SJSA1 (cell line): ENCODE measurements at places on chromosomes 1 and 21. TPM values are rescaled to one million over a fixed set of nuclear protein-coding genes. Genes with fewer than 3 reads are reported as not detected.

- H3K27me3 ChIP-seq = no peaks in the 10 kb centered on the region
- peaks cover 11% of the 10 kb centered on the region for H3K4me1 ChIP-seq
- DNase-seq = no peak
Observed at GRCh38 chr1:50970931-50971582, 1.0 kb downstream of the CDKN2C start.

GRCh38 chr1:6867729-6868659, 82.7 kb downstream of the CAMTA1 start:
- H3K36me3 ChIP-seq = no peaks in the 10 kb centered on the region
- H3K4me3 ChIP-seq = no peak overlapping the region
- no peaks in the 10 kb centered on the region for H3K27me3 ChIP-seq
- H3K4me1 ChIP-seq = peaks cover 82% of the 10 kb centered on the region
- peak overlapping the region; percentile 83 for H3K27ac ChIP-seq

DNA sequence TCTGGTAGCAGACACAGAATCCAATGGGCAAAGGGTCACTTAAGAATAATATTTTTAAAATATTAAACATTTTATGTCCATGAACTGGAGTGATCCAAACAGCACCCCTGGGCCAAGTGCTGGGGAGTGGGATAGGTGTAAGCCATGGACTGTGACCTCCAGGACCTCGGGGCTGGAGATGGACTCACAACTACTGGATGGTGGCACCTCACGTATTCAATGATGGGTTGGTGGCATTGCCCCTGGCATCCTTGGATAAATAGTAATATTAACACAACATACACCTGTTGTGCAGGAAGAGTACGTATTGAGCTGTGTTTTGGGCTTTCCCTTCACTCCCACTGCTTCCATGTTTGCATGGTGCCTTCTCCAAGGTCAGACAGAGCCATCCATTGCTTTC, 39.3 kb upstream of the TENT5C start:
- no peak for DNase-seq
- H3K36me3 ChIP-seq = no peaks in the 10 kb centered on the region
- H3K4me3 ChIP-seq = no peak overlapping the region
- H3K27me3 ChIP-seq = no peaks in the 10 kb centered on the region

DNA sequence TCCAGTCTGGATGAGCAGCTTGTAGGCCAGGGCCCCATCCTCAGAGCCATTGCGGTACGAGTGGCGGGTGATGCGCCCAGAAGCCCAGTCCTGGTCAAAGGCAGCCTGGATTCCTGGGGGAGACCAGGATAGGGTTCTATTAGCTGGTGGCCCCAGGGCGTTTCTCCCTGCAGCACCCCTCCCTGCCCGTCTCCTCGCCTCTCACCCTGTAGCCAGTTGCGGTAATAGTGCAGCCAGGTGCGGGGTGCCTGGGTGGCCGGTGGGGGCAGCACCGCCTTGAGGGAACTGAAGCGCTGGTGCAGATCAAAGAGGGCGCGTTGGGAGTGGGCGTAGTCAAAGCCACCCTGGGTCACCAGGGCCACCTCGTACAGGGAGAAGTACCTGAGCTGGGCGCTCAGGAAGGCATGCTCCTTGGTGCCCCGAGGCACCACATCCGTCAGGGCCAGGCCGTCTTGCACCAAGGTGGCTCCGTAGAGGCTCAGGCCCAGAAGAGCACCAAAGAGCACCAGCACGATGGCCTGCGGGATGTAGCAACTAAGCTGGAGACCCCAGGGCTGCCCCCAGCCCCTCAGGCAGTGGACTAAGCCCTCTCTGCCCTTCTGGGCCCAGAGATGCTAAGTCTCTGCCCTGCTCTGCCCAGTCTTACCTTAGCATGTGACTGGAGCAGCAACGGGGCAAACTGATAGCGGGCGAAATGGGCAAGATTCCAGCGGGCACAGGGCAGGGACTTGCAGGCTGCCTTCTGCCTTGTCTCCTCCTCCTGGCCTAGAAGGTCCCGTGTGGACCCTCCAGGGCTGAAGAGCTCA, 15.7 kb downstream of the PTCH2 start:
- no peaks in the 10 kb centered on the region for H3K27me3 ChIP-seq
- H3K4me1 ChIP-seq = peaks cover 8% of the 10 kb centered on the region
- H3K36me3 ChIP-seq = peaks cover 22% of the 10 kb centered on the region
- no peak overlapping the region for H3K27ac ChIP-seq
- no peak overlapping the region for H3K4me3 ChIP-seq

DNA sequence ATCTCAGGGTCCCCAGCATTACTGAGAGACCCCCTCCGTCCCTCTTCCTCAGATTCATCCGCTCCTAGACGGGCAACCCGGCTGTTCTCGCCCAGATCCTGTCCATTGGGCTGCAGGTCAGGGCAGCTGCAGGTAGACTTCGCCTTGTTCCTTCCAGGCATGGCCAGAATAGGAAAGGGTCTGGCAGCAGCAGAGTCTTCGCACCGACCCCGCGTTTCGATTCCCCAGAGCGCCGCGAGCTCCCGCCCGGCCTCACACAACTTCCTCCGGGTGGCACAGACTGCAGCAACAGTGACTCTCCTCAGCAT, 265 bp downstream of the NRDC start:
- H3K27me3 ChIP-seq = no peaks in the 10 kb centered on the region
- no peak for DNase-seq
- H3K4me1 ChIP-seq = peaks cover 25% of the 10 kb centered on the region
- H3K27ac ChIP-seq = peak overlapping the region; percentile 95
- H3K36me3 ChIP-seq = peaks cover 15% of the 10 kb centered on the region

DNA sequence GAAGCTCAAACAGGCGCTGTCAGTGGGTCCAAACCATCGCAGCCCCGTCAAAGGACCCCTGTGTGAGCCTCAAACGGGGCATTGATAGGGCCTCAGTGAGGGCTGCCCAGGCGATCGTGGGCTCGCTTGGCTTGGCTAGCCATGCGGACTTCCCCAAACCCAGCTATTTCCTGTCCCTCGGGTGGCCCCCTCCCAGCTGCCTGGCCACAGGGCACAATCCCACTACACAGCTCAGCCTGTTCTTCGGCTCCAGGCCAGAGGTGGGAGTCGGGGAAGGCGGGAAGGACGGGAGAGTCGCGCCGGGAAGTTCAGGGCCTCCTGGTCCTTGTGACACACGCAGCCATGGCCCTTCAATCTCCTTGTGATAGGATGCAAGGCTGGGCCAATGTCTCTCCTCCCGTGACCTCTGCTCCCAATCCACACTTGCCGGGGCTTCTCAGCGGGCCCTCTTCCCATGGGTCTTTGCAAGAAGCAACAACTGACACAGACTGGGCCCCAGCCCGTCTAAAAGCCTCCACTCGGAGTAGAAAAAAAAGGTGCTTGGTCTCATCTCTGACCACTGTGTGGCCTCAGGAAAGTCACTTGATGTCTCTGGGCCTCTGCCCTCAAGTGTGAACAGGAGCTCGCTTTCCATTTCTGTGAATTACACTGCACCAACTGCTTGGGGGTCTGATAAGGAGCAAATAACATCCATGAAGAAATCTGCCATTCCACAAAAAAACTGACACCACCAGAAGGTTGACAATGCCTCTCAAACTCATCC, 7.1 kb upstream of the MATN1 start:
- H3K27me3 ChIP-seq = no peaks in the 10 kb centered on the region
- H3K4me3 ChIP-seq = no peak overlapping the region
- DNase-seq = no peak
- H3K36me3 ChIP-seq = no peaks in the 10 kb centered on the region
- no peak overlapping the region for H3K27ac ChIP-seq

DNA sequence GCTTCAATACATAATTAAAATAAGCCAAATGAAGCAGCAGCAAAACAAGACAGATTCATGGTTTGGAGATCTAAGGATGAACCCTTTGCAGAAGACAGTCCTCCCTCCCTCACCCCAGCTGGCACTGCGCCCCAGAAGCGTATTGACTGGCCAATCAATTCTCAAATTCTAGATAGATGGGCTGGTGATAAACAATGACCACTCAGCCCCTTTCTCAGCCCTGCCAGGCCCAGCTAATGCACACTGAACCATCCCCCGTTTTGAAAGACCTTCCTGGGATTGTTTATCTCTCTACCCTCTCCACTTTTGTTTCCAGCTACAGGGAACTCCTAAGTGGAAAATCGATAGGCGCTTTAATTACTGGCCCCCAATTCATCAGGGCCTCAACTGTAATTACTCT, 29.0 kb downstream of the TNR start:
- H3K4me1 ChIP-seq = no peaks in the 10 kb centered on the region
- no peak overlapping the region for H3K4me3 ChIP-seq
- DNase-seq = no peak

DNA sequence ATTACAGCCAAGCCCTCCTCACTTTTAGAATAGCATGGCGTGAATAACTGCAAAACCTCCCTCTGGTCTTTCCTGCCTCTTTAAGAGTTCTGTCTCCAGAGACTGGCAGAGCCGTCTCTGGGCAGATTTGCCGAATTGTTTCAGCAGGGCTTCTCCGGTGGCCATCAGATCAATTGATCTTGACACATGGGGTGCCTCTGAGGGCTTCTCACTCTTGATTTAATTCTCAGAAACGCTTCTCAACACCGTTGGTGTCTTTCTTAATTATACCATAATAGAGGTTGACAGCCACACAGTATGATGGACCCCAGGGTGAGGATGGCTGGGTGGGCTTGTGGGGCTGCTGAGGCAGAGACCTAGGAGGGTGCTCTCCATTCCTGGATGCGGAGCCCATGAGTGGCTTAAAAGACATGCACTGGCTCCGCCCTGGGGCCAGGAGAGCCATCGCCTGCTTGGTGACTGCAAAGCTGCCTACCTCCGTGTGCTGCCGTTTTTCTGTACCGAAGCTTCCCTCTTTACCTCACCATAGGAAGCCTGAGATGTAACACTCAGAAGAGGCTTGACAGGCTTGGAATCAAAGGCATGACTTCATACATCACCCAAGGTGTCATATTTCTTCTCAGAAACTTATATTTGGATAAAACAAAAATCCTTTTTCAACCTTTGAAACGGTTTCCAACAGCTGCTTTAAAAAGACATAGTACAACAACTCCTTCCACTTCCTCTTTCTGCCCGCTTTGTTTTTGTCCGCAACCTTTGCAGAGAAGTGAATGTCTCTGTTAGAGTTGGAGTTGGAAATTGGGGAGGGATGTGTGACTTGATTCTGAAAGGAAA, 82.9 kb downstream of the GALNT2 start:
- H3K4me3 ChIP-seq = no peak overlapping the region
- H3K36me3 ChIP-seq = no peaks in the 10 kb centered on the region
- H3K27ac ChIP-seq = no peak overlapping the region
- no peaks in the 10 kb centered on the region for H3K27me3 ChIP-seq

- no peaks in the 10 kb centered on the region for H3K4me1 ChIP-seq
- H3K27ac ChIP-seq = no peak overlapping the region
- DNase-seq = no peak
- no peaks in the 10 kb centered on the region for H3K36me3 ChIP-seq
Observed at GRCh38 chr1:90711696-90712095, 5.4 kb downstream of the BARHL2 start.

DNA sequence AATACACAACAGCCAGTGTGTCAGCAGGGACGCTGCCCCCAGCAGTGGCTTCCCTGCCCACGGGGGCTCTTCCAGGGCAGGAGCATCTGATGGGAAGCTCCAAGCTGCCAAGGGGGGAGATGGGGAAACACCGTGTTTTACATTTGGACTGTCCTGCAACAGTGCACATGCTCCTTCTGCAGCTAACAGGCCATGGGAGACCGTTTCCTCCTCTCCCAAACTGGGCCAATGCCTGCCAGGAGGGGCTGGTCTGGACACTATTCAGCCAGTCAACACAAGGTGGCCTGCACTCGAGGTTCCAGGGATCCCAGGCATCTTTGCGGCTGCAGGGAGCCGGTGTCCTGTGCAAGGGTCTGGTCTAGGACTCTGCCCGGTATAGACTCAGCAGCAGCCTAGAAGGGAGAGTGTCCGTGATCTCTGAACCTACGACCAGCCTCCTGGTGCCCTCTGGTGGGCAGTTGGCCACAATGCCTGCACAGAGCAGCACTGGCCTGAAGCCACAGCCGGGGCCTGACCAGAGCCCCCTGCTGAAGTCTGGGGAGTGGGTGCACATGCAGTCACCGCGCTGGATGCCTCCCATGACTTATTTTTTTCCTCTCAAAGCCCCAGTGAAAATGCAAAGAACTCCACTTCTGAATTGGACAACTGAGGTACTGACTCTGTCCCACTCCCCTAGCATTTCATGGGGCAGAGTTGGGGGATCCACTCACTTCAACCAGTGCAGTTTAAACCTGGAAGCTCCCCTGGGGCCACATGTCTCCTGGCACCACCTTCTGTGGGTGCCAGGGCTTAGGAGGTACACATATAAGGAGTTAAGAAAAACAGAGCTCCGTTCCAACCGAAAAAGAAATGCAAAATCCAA, 33.3 kb downstream of the RCC2 start:
- peaks cover 41% of the 10 kb centered on the region for H3K36me3 ChIP-seq
- H3K4me1 ChIP-seq = peaks cover 5% of the 10 kb centered on the region; the same call in 1 of the 2 replicates
- H3K27ac ChIP-seq = no peak overlapping the region
- H3K27me3 ChIP-seq = no peaks in the 10 kb centered on the region
- peak; percentile 76 for DNase-seq

DNA sequence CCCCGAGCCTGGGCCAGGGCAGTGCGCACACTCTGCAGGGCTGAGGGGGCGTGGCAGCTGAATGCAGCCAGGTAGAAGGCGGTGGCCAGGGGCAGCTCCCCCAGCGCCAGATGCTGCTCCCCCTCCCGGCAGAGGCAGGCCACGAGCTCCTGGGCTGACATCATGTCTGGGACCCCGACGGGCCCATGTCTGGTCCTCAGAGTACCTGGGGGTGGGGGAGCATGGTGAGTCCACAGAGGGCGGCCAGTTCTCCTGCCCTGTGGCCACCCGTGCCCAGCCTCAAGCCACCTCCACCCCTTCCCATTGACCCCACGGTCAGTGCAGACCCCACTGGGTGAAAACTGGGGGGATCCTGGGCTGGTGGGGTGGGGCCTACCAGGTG, 838 bp downstream of the TTC34 start:
- H3K4me1 ChIP-seq = no peaks in the 10 kb centered on the region
- DNase-seq = no peak
- H3K27ac ChIP-seq = no peak overlapping the region
- H3K4me3 ChIP-seq = no peak overlapping the region

LCE1D gene
- total RNA-seq = not detected in 2 replicates

- no peak overlapping the region for H3K27ac ChIP-seq
- no peak for DNase-seq
- H3K27me3 ChIP-seq = no peaks in the 10 kb centered on the region
Observed at GRCh38 chr1:151211972-151212705, 13.8 kb downstream of the PIP5K1A start.

DNA sequence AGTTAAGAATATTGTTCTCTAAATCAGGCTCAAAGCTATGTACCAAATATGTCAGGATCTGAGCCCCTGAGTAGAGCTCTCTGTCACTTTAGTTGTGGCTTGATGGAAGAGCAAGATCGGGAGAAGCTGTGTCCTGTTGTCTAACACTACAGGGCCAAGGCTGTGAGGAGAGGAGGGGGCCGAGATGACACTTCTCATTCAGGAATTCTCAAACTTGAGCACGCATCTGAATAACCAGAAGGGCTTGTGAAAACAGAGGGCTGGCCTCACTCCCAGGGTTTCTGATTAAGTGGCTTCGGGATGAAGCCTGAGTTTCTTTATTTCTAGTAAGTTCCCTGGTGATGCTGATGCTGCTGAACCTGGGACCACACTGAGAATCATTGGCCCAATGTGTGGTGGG, 209.2 kb upstream of the DAB1 start:
- H3K4me1 ChIP-seq = no peaks in the 10 kb centered on the region
- H3K27ac ChIP-seq = no peak overlapping the region
- no peak for DNase-seq
- H3K36me3 ChIP-seq = no peaks in the 10 kb centered on the region
- no peaks in the 10 kb centered on the region; the same call in 1 of the 2 replicates for H3K27me3 ChIP-seq
